ENCODE measurements at places on chromosomes 16 and 17.

DNA sequence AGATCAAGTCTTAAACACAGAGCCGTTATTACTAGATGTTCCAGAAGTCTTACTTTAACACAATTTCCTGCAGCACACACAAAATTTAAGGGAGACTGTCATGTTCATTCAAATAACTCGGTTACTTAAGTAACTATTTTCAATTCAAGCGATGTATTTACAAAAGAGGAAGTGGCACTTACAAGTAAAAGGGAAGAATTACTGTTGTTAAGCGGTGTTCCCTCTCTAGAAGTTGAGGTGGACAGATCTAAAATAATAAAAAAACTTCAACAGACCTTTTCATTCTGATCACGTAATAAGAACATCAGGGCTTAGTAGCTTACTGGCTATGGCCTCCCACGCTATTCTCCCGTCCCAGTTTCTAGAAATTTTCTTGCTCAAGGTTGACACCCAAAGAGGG, 26.2 kb upstream of the TXNDC11 start:
- peak; percentile 67 for DNase-seq

DNA sequence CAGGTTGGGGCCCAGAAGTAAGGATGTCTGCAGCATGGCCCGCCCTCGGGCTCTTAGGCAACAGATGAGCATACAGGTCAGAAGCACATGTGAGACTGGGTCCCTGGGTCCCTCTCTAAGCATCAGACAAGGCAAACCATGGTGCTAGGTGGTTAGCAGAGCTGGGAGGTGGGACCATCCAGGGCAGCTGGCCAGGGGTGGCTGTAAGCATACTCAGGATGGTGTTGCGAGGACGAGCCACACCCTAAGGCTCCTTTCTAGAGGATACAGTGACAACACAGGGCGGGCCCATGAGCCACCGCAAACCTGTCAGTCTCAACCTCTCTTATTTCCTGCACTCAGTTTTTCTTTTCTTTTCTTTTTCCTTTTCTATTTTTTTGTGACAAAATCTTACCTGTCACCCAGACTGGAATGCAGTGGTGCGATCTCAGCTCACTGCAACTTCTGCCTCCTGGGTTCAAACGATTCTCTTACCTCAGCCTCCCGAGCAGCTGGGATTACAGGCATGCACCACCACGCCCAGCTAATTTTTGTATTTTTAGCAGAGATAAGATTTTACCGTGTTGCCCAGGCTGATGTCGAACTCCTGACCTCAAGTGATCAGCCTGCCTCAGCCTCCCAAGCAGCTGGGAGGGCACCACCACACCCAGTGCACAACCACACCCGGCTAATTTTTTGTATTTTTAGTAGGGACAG, 3.6 kb downstream of the FA2H start:
- DNase-seq, result peak; percentile 7

DNA sequence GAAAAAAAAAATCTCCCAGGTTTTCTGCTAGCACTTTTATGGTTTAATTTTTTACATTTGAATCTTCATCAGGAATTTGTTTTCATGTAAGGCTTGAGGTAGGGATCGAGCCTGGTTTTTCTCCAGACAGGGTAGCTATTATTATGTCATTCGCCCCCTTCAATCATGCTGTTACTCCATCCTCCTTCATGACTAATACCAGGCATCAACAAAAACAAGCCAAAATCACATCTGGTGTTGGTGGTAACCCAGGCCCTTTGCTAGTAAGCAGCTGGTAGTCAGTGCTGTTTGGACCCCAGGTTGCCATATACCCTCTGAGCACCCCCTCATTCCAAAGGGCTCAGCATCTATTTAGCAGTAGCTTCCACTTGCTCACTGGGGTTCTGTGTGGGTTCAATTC, 29.5 kb downstream of the DRC3 start:
- no peak for DNase-seq

DNA sequence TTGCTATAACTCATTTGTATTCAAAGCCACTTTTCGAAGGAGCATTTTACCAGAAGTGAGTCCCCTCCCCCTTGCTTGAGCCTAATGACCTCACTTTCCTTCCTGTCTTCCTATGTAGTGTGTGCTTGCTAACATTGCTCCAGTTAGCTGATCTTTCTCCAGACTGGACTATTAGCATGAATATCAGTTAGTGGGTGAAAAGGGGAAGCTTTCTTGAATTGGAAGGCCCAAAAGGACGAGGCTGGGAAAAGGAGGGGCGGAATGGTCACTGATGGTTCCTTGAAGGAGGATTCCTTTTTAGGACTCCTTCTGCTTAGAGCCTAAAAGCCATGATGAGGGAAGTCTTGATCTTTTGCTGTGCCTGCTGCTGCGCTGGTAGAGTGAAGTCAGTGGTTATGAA, 11.9 kb downstream of the MAP3K3 start:
- no peak for DNase-seq

- no peak for DNase-seq
These were observed 2.9 kb downstream of the IL34 start for GRCh38 chr16:70649300-70649699.

DNA sequence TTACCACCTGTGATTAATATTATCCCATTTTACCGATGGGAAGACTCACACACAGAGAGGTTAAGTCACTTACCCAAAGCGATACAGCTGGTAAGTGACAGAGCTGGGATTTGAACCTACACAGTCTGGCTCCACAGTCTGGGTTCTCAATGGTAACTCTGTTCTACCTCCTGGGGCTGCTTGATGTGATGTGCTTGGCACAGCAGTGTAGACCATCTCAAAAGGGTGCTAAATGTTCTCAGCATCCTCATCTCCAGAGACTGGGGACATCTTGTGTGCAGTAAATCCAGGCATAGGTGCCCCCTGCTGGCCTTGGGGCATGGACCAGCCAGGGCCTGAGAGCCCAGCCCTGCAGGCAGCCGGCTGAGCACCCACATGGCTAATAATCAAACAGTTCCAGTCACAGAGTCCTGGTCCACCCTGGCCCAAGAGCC, 15.4 kb upstream of the KATNB1 start:
- peak; percentile 70 for DNase-seq

DNA sequence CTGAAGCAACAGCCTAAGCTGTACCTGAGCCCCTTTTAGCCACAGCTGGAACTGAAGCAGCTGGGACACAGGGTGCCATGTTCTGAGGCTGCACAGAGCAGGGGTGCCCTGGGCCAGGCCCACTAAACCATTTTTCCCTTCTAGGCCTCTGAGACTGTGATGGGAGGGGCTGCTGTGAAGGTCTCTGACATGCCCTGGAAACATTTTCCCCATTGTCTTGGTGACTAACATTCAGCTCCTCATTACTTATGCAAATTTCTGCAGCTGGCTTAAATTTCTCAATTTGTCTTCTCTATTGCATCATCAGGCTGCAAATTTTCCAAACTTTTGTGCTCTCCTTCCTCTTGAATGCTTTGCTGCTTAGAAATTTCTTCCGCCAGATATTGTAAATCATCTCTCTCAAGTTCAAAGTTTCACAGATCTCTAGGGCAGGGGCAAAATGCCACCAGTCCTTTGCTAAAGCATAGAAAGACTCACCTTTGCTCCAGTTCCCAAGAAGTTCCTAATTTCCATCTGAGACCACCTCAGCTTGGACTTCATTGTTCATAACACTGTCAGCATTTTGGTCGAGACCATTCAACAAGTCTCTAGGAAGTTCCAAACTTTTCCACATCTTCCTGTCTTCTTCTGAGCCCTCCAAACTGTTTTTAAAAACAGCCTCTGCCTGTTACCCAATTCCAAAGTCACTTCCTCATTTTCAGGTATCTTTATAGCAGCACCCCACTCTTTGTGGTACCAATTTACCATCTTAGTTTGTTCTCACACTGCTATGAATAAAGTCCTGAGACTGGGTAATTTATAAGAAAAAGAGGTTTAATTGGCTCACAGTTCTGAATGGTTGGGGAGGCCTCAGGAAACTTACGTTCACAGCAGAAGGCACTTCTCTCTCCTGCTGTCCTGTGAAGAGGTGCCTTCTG, 49.8 kb downstream of the TMEM100 start:
- no peak for DNase-seq

GRCh38 chr16:13441675-13442074, 478.3 kb upstream of the ERCC4 start:
- DNase-seq, result peak; percentile 81

- peak; percentile 52 for DNase-seq
These were observed 5.2 kb downstream of the ITPRIPL2 start for GRCh38 chr16:19118938-19119431.

GRCh38 chr16:29974291-29975133, 844 bp downstream of the TAOK2 start:
- peak; percentile 35 for DNase-seq

DNA sequence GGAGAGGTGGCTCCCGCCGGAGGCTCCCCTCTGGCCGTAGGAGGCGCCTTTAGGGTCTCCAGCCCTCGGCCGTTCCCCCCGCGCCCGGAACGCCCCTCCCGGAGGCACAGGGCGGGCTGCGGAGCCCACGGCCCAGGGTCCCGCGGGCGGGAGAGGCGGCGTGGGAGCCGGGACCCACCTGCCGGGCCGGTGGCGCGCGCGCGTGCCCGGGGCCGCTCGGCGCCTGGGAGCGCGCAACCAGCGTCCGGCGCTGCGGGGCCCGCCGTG, at the start of gene MIF4GD:
Gene MIF4GD (minus strand): TSS at position 266 of the 267 bp plus-strand sequence. CDS start 1,036 bp downstream, outside the sequence.
- no peak for DNase-seq

DNA sequence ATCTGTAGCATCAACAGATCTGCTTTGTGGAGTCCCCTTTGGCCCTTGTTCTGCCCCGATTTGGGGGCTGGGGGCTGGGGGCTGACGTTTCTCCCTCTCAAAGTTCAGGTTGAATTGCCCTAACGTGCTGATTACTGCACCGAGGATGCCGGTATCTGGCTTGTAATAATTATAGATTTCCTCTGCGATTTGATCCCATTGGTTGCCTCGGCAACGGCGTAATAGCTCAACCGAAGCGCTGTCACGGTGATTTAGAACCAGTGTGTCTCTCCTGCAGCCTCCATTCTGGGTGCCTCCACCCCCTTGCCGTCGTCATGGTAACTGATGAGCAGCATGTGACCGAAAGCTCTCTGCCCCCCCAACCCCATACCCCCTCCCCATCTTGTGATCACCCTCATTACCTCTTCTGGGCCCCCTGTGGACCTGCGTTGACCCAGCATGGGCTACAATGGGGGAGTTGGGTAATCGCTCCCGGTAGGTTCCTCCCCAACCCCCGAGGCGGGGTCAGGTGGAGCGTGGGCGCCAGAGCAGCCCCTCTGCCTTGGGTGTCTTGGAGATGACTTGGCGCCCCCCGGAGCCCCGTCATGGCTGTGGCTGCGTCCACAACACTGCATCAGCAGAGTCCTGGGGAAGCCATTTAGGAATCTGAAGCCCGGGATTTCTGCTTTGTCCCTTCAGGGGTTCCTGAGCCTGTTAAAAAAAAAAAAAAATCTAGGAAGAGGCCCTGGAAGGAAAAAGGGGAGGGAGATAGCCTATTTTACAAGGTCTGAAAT, 38.4 kb downstream of the ABAT start:
- DNase-seq, result no peak

- no peak for DNase-seq
These were observed 19.2 kb downstream of the SGF29 start for GRCh38 chr16:28572696-28573510.

DNA sequence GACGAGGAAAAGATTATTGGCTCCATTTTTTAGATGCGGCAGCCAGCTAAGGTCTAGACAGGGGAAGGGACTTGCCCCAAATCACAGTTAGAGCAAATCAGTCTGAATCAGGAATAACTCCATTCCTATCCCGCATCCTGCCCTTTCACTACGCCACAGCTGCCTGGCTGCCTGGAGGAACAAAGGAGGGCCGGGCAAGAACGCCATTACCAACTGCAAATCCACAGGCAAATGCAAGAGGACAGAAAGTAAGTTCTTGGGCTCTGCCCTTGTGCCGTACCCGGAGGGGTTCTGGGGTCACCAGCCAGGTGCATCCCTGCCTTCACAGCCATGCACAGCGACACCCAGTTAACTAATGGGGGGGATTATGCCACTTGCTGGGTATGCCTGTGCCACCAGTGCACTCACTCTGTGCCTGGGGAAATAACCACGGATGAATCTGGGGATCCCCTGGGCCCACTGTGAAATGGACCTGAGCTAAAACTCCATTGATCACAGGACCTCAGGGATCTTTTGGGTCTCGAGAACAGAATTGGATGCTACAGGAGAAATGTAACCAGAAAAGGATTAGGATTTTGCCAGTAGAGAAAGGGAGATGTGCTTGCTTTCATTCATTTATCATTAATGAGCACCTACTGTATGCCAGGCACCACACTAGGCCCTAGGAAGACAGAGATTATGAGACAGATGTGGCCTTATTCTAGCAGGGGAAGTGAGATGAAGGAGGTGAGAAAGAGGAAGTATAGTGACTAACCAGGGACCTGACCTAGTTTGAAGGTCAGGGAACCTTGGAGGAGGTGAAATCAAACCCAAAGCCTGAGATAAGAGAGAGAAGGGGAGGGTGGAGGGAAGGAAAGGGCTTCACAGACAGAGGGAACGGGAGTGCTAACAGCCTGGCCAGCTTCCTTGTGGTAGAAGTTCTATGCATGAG, 17.7 kb downstream of the BCL7C start:
- DNase-seq, result peak; percentile 84

DNA sequence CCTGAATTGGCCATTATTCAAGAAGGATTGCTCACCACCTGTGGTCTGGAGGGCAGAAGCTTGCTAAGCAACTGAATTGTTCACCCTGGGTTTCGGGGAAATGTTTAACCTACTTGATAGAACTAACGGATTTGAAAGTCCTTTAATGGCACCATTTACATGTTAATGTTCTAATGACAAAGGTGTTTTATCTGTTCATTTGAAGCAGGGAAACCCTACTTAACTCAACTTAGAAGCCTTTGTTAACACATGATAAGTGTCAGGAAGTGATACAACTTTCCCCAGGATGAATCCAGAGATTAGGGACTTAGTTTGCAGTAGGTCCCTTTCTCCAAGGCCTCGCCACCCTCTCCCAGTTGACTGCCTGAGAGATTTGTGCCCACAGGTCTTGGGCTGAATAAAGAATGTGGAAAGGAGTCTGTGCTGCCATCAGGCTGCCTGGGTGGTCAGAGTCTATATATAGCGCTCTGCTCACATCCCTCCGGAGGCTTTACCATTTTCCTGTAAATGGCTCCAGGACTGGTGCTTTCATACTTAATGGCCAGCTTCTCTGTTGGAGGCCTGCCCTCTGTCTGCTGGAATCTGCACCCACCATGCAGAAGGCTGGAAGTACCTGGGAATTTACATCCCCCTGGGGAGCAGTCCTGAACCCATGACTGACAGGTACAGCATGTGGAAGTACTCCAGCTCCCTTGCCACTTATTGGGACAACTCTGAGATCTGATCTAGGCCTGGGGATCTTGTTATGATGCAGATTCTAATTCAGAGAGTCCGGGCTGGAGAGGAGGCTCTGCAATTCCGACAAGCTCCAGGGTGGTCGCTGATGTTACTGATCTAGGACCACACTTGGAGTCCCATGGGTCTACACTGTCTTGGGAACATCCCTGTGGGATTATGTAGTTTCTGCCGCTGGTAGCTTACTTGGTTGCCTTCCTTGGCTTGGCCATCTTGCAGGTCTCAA, 99.9 kb downstream of the ASIC2 start:
- DNase-seq, result no peak
